Fibroblast of skin of left quadriceps (primary cell): ENCODE measurements at places on chromosomes 7 and 10.

- no peak for DNase-seq
These were observed 60.3 kb upstream of the ZC3HAV1 start for GRCh38 chr7:139169816-139170215.

DNA sequence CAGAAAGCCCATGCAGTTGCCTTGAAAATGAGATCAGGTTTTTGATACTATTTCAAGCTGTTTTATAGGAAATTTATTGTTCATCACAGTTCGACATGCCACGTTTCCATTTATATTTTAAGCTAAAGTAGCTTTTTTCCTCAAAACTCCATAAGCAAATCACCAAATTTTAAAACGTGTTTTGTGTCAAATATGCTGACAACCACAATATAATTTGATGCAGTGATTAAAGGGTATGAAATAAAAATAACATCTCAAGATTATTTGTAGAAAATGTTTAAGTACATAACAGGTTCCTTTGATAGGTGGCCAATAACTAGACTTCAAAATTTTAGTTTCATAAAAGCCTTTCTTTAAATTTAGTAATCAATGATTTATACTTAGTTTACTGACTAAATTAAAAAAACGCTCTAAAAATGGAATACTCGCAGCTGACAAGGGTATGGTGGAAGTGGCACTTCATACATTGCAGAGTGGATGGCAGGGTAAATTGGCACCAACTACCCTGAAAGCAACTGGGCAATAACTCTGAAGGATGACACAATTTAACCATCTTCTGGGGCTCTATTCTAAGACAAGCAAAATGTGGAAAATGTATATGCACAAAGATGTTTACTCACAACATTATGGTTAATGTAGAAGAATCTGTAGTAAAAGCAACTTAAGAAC, 481.6 kb downstream of the TNS3 start:
- DNase-seq: no peak

GRCh38 chr7:80284855-80285254, 150.2 kb downstream of the GNAI1 start:
- peak; percentile 72 for DNase-seq

GRCh38 chr7:24756545-24757352, 515 bp downstream of the GSDME start:
- no peak for DNase-seq

DNA sequence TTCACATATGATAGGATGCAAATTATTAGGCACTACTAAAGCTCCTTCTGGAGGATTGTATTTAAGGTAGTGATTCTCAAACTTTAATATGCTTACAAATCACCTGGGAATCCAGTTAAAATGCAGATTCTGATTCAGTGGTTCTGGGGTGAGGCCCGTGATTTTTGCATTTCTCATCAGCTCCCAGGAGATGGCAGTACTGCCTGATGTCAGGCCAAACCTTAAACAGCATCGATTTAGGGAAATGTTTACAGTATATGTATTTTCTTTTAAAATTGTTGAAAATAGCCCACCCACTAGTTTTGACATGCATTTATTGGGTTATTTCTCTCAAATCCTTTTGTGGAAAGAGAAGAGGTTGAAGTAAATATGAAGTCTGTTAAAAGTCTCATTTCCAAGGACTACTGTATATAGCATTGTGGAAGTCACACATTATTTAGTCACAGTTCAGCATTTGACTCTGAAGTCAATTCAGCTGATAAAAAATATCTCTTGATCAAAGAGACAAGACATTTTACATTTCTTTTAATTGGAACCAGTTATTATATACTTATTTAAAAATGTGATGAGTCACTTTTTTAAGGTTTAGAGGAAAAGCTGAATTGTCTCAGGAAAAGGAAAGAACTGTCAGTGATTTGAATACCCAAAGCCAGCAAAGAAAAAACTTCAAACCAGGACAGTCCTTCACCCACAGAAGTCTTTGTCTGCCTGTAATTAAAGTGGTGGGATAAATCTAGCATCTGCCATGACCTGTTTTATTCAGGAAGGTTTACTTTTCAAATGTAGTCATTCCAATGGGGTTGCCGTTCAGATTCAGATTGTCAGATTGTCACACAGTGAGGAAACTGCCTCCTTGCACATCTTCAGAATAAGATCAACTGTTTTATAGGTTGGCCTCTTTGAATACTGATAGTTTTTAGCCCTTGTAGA, 21.1 kb upstream of the HBP1 start:
- DNase-seq: no peak

DNA sequence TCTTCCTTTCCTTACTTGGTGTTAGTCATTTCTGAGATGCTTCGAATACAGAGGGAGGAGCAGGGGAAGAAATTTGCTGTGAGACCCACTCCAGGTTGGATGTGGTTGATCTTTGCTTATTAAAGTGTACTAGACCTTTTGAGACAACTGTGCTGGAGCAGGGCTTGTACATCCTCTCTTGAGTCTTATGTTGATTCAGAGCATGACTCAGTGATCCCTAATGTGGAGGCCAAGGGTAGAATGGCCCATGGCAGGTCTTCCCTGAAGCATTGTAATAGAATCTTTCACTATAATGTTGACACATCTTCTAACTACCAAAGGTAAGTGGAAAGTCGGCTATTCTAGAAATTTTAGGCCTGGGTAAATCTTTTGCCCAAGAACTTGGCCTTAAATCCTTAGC, 17.0 kb upstream of the SFR1 start:
- DNase-seq: no peak

DNA sequence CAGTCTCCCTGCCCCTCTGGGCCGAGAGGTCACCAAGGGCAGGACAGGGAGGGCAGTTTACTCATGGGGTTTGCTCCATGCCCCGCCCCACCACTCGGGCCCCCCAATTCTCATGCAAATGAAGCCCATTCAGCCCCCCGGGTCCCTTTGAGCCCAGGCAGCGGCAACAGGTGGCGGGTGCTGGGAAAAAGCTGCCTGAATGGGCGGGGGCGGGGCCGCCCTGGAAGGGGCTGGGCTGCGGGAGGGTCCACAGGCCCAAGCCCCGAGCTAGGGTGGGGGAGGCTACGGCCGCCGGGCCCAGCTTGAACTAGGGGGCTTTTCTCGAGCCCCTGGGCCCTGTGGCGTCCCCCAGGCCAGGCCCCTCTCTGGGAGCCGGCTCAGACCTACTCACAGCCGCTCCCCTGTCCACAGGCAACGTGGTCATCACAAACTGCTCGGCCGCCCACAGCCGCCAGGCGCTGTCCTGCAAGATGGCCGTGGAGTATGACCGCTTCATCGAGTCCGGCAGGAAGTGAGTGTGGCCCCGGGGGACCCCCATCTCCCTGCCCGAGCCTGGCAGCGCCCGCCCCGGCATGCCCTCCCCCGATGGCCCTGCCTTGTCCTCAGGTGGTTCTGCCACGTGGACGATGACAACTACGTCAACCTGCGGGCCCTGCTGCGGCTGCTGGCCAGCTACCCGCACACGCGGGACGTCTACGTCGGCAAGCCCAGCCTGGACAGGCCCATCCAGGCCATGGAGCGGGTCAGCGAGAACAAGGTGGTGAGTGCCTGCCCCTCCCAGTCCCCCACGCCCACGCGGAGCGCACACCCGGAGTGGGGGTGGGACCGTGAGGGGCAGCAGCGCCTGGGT, 5.5 kb downstream of the LFNG start:
- no peak for DNase-seq

DNA sequence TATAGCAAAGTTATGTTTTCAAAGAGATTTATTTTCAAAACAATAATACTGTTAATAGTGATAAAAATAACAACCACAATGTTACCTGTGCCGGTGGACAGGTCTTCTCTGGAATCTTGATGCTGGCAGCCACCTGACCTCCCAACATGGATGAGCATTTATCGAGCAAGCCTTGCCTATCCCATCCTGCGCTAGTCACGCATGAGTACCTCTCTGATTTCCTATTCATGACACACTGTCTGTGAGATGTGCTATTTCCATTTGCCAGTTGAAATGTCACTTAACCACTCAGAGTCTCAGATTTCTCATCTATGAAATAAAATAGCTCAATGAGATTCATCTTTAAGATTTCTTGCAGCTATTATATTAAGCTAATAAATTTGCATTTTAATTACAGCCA, 341.2 kb upstream of the VWC2 start:
- no peak for DNase-seq

GRCh38 chr10:488081-488932, 201.2 kb downstream of the DIP2C start:
- no peak for DNase-seq

DNA sequence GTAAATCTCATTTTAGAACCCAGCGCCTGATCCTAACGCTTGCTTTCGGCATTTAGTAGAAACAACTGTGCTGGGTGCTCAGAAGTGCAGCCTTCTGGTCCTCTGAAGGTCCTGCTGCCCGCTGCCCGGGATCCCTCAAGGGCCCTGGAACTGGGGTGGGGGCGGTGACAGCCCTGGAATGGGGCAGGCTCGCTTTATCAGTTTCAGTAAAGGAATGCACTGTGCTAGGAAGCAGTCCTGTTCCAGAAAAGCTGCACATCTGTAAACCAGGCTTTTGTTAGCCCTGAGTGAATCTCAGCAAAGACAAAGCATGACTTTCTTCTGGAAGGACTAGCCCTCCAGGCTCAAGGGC, 254.6 kb downstream of the TNS3 start:
- no peak for DNase-seq

GRCh38 chr7:138886501-138886917, 88.5 kb upstream of the ATP6V0A4 start:
- DNase-seq: peak; percentile 49

- DNase-seq: peak; percentile 74
These were observed 63.7 kb upstream of the ARID5B start for GRCh38 chr10:61837755-61838171.

DNA sequence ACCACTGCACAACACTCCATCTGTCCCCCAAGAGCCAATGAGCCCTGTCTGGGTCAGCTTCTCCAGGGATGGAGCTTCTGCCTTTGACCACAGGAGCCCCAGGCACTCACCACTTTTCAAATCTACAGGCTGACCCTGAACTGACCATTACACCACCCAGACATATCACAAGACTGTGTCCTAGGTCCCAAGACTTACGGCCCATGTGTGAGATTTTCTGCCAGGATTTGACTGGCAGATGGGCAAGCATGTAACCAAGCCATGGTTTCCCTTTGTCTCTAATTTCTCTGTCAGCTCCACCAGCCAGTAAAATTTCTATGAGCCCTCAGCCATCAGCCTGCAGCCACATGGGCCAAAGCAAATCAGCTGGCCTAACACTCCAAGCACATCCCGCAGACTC, 92.5 kb downstream of the SH3PXD2A start:
- DNase-seq: no peak

GRCh38 chr7:116173051-116174028, 37.0 kb upstream of the TES start:
- no peak for DNase-seq

DNA sequence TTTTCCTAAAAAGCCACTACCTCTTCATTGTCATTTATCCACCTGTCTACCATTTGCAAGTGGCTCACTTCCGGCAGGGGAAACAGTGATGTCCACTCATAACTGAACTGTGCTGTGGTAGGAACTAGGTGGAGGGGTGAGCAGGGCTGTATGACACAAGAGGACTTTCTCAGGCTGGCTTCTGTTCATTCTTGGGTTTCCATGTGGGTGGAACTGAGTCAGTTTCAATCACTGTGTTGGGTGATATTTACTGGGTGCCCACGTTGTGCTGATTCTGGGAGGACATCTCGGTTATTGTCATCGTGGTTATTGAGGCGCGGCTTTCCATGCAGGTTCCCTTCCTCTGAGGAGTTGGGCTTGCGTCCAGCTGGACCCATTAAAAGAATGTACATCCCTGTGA, 38.8 kb downstream of the RAMP3 start:
- no peak for DNase-seq

- DNase-seq: no peak
These were observed 143.0 kb downstream of the PPP1R3A start for GRCh38 chr7:113775804-113776203.

DNA sequence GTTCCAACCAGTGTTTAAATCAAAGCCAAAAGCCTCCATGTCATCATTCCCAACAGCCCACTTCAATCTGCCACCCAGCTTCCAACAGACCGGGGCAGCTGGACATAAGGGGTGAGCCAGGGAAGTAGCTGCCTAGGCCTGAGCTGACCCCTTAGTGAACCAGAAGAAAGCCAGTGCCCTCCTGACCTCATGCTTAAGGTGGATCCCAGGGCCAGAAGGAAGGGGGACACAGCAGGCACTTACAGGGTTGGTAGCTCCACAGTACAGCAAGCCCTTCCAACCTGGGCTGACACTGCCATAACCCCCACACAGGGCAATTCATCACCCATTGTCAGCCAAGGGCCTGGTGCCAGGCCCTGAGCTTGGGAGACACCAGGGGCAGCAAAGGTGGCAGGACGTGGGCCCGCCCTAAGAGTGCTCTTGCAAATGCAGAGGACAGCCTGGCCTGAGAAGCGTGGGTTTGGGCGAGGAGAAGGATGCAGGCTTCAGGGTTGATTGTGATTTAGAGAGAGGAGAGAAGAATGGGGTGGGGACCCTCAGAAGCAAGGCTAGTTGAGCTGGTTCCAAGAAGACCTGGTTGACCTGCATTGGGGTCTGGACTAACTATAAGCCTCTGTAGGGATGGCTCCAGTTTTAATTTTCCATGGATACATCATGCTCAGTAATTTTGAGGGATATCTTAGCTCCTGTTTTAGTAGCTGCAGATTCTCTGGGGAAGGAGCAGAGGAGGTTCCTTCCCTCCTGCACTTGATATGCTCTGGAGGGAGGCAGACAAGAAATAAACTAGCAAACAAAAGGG, 3.1 kb upstream of the CYP26A1 start:
- DNase-seq: no peak

DNA sequence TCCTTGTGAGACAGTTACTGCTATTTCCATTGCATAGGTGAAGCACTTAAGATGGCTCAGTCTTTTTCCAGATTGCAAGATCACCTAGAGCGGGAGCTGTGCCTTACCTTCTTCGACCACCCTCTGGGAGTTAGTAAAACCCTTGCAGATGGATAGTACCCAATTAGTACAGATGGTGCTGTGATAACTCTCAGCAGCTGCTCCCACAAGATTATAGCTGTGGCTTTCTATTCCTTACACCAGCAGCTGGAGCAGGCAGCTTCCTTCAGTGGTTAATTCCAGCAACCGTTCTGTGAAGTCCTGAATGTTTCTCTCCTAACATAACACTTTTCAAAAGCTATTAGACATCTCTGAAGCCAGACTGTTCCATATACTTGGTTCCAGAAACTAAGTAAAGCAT, 796.8 kb downstream of the XPNPEP1 start:
- no peak for DNase-seq

- DNase-seq: peak; percentile 51
These were observed 108.1 kb upstream of the AGR3 start for GRCh38 chr7:16989811-16990413.

DNA sequence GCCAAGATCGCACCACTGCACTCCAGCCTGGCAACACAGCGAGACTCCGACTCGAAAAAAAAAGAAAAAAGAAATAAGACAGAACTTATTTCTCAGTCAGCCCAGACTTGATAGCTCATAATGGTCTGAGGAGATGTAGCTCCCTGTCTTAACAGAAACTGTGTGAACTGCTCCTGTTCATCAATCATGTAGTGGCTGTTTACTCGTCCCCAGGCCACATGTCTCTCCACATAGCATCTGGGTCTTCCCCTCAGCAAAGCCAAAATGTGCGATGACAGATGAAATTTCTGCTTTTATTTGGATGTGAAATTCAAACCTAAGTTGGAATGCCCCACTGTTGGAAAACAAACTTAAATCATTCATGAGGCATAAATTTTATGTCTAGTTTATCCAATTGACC, 219.0 kb downstream of the CACNA2D1 start:
- no peak for DNase-seq

GRCh38 chr7:39589323-39590111, 23.3 kb downstream of the YAE1 start:
- peak; percentile 49 for DNase-seq

GRCh38 chr7:50412973-50413372, 37.2 kb downstream of the FIGNL1 start:
- no peak for DNase-seq
